Stimulated activated CD4-positive, alpha-beta T cell treated with anti-CD3 and anti-CD28 coated beads, Interleukin-4, amount 100 ng/mL, for 4 hours (primary cell): ENCODE measurements at places on chromosomes 1 and 21.

GRCh38 chr1:91201176-91201575 lies 179.3 kb upstream of the ZNF644 start:
- no peak for DNase-seq

DNA sequence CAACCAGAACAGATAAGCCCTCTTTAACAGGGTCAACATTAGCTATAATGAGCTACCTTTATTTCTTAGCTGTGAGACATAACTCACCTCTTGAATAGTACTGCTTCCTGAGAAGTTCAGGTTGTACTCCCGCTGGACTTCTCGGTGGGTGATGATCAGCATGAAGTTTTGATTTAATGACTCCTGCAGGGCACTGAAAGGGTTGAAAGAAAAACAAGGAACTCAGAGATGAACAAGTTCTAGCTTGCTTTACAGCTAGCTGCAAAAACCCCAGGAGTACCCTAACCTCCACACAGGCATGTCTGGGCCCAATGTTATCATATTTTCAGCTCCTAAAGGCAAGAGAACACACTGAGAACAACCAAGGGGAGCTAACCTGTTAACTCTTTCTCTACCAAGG lies 254.4 kb downstream of the FAF1 start:
- DNase-seq, result no peak

GRCh38 chr1:102103646-102104045 lies 106.9 kb upstream of the OLFM3 start:
- no peak for DNase-seq

DNA sequence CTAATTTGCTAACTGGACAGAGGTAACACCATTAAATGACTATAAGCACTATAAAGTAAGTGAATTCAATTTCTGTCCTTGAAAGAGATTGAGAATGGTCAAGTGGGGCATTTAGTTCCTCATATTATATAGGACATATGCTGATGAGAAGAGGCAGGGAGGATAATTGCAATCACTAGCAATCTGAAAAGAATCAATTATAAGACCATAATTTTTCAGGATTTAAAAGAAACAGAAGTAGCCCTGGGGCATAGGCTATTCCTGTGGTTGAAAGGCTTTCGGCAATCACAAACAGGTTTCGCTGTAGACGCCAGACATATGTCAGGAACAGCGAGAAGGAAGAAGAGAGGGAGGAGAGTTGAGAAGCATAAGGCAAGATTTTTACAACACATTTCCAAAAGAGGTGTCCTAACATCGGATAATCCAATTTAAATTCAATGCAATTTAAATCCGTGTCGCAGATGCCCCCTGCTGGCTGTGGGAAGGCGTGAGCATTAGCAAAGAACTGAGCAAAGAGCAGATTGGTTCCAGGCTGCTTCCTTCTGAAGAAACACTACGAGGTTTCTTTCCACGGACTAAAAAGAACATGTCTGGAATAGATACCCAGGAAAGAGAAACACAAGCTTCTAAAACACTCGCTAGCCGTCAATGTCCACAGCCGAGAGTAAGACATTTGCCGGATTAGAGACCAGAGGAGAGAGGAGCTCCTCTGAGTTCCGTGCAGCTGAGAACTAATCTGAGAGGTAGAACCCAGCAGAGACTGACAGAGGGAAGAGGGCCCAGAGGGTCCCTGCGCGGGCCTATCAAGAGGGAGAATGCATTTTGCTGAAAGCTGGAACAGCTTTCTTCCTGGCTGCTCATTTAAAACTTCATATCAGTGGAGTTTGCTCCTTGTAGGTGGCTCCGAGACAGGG lies 27.9 kb downstream of the RGS5 start:
- DNase-seq, result peak; percentile 32

- DNase-seq, result no peak
These were observed 40.3 kb upstream of the TLR5 start for GRCh38 chr1:223183268-223183862.

DNA sequence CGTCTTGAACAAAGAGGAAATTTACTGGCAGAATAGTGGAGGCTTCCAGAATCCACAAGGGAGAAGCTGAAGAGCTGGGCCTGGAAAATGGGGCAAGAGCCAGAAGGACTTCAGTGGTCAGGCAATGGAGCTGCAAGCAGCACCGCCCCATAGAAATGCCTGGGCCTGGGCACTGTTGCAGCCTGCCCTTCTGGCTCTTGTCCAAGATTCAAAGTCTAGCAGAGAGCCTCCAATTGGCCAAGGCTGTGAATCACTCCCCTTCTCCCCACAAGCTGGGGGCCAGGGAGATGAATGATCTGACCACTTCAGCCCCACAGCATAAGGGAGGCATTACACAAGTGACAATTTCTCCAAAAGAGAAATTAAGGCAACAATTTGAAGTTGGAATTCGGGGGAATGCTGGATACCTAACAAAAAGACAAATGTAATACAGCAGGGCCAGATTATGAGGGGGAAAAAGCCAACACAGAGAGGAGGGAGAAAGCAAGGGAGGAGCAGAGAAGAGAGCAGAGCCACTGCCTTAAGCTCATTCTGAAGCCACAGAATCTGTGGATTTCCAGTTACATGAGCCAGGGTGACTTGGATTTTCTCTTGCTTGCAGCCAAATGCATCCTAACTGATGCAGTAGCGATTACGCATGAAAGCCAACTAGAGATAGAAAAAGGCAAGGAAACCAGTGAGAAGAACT lies 80.3 kb downstream of the LRIG2 start:
- DNase-seq, result no peak

DNA sequence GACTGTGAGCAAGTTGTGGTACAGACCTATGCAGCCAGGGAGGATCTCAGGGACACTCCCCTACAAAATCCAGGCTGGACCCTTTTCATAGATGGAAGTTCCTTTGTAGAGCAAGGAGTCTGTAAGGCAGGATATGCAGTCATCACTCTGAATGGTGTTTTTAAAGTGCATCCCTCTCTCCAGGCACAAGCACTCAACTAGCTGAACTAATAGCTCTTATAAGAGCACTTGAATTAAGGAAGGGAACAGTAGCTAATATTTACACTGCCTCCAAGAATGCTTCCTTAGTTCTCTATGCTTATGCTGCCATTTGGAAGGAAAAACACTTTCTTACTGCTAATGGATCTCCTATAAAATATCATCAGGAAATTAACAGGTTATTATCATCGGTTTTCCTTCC lies 27.0 kb upstream of the SMYD3 start:
- DNase-seq, result no peak

DNA sequence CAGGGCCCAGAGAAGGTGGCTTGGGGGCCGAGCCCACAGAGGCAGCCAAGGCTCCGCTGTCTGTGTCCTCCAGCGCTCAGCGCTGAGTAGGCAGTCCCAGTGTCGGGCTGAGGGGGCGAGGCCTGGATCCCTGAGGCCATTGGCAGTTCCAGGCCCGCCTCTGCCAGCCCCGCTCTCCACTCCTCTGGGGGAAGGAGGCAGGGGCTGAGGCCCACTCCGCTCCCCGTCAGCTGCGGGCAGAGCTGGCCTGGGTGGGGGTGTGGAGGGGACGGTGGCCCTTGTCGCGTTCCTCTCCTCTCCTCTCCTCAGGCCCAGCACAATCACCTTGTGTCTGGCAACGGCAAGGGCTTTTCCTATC lies 132.8 kb downstream of the CASZ1 start:
- no peak for DNase-seq

DNA sequence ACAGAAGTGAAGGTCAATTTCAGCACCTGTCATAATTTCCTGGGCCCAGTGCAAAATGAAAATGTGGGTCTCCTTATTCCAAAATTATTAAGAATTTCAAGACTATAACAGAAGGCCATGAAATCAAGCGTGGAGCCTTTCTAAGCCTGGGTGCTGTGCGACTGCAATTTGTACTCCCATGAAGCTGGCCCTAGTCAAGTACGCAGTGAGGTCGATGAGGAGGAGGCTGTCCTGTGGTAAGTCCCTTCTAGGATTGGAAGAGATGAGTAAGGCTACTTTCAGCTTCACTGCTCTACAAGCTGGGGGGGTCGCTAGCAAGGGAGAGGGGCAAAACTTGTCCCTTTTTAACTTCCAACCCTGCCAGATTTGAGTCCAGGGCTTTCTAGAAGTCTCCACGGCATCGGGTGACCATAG lies 410 bp upstream of the NUDC start:
- DNase-seq, result no peak

DNA sequence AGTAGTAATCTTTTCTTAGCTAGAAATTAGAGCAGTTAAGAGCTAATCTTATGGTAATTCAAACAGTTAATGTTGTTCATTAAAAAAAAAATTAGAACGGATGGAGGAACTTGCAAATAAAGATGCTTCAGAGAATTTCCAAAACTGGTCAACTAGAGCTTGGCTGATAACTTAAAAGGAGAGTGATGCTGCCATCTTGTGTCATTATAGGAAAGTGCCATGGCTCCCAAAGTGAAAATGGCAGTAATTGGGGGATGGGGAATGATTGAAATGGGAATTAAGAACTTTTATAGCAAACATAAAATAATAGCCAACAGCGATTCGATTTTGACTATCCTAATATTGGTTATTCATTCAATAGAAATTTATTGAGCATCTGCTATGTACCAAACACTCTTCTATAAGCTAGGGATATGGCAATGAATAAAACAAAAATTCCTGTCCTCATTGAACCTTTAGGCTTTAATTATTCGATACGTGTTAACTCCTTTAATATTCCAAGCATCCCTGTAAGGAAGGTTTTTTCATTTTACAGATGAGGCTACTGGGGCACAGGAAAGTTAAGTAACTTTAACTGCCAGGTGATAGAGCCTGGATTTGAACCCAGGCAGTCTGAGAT lies 5.7 kb upstream of the PLPP3 start:
- DNase-seq, result no peak

DNA sequence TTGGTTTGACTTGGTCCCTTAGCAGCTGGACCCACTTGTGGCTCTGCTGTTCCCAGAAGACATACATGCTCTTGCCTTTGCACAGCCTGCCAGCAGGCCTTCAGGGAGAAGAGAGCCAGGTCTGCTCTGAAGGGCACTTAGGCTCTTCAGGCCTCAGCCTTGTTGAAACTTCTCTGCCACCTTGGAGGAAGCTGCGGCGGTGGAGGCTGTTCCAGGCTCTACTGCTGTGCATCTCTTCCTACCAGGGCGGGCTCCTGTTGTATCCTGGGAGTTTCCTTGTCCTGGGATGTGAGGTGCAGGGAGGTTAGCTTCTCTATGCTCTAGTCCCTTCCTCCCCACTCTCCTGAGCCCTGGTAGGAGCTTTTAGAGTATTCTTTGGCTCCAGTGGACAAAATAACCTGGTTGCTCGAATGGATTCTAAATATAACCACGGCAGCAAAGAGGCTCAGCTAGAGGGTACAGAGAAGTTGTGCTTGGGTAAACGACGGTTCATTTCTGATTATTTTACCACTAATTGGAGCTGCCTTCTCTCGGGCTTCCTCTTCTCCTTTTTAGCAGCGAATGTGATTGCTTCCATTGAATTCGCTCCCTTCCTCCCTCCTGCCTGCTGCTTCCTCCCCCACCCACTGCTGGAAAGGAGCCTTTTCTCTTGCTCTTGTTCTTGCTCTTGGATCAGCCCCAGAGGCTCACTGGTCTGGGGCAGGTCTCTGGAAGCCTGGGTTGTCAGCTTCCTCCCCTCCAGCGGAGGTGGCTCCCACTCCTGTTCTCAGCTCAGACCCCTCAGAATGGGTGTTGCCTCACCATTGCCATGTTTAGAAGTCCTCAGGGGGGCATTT lies 126.6 kb upstream of the CACNA1E start:
- DNase-seq, result no peak

DNA sequence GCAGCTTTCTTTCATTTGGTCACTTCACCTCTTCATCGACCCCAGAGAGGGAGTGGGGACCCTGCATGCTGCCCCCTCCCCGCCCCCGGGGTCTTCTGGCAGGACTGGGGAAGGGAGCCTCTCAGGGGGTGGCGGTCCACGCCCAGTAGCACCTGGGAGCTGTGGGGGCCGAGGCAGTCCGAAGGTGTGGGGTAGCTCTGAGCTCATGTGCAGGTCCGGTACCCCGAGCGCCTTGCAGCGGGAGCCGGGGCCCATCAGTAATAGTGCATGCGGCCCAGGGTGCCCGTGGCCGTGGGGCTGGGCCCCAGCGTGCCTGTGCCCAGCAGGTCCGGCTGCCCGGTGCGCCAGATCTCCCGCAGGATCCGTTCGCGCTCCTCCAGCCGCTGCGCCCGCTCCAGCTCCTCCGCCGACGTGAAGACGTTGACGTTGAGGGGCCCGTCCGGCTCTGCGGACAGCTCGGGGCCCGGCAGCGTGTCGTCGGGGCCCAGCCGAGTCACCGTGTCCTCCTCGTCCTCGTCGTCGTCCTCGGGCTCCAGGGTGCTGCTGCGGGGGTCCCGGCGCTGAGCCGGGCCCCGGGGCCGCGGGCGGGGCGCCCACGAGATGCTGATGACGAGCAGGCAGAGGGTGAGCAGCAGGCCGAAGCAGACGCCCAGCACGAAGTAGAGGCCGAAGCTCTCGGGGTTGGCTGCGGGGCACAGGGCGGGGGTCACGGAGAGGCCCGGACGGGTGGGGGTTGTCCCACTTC lies 1.2 kb downstream of the EVA1B start:
- DNase-seq, result no peak

- no peak for DNase-seq
These were observed 2.3 kb downstream of the NR5A2 start for GRCh38 chr1:200029822-200030152.

- no peak for DNase-seq
These were observed 25.6 kb downstream of the TOMM20 start for GRCh38 chr1:235102993-235103411.

DNA sequence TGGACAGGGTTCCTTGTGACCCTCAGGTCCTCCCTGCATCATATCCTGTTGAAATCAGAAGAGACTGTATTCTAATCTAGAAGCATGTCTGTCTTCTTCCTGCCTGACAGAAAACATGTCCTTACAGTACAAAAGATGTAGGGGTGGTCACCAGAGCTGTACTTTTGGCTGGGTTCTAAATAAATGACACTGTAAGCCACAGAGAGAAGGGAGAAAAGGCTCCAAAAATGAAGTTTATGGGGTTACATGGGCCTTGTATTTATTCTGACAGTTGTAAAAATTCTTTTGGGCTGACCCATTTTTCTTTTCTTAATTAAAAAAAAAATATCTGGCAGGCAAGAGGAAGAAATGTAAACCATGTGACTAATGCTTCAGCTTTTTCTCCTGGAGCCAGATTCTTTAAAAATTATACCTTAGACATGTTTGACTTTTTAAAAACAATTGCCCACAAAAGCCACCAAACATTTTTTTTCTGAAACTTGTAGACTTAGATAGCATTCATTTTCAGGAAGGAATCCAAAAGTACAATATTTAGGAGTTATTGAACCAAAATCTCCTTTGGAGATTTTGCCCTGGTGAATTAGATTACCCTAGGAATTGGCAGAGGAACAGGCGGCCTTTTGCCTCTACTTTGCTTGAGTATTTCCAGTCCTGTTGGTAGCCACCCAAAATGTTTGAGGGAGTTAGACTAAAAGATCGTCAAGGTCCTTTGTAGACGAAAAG lies 17.1 kb downstream of the RGL1 start:
- no peak for DNase-seq
